Endothelial cell (in vitro differentiated cells): ENCODE measurements at places on chromosomes 1 and 21. TPM values are rescaled to one million over a fixed set of nuclear protein-coding genes. Genes with fewer than 3 reads are reported as not detected.

RPRD2 gene
- total RNA-seq, result 29.6 TPM

C1orf87 gene
- 0.23 TPM for total RNA-seq

CYP4B1 gene
- total RNA-seq, result not detected

TLR5 gene
- total RNA-seq, result 0.77 TPM

INSRR gene
- total RNA-seq, result not detected

BRINP3 gene
- total RNA-seq, result 2.2 TPM

OLFML3 gene
- 130 TPM for total RNA-seq
